ENCODE measurements at places on chromosomes 11 and 22.

- DNase-seq = no peak
These were observed 113.4 kb upstream of the RRM1 start for GRCh38 chr11:3981084-3981633.

GRCh38 chr11:69267395-69267805 lies 26.6 kb upstream of the MYEOV start:
- DNase-seq = no peak

- no peak for DNase-seq
These were observed 706.9 kb upstream of the LUZP2 start for GRCh38 chr11:23789938-23790371.

DNA sequence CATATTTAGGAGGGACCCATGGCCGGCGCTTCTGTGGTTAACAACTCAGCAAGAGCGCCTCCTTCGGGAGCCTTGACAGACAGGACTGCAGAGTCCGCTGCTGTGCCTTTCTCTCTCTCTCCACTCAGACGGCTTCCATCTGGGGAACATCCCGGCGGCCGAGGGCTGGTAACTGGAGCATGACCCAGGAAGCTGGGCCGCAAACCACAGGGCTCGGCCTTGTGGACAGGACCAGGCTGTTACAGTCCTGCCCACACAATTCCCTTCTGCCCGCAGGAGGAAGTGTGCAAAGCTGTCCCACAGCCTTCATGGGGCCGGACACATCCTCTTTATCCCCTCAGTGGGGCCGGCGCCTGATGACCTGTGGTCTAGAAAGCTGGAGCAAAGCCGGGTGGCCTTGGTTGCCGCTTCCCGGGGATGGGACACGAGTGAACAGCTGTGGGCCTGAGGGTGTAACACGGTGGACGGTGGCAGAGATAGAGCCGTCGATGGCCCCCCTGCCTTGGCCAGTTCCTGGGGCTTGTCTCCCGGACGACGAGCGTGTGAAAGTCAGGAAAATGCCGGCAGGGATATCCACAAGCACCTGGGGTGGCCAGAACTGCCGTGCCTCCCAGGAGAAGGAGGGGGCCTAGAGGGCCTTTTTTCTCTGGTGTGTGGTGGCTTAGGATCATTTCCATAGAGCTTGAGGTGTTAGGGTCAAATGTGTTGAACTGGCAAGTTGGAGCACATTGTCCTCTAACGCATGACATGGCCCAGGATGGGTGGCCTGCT lies 50.1 kb downstream of the FBLN1 start:
- DNase-seq = no peak

GRCh38 chr11:33636104-33636503 lies 64.5 kb downstream of the C11orf91 start:
- no peak for DNase-seq

DNA sequence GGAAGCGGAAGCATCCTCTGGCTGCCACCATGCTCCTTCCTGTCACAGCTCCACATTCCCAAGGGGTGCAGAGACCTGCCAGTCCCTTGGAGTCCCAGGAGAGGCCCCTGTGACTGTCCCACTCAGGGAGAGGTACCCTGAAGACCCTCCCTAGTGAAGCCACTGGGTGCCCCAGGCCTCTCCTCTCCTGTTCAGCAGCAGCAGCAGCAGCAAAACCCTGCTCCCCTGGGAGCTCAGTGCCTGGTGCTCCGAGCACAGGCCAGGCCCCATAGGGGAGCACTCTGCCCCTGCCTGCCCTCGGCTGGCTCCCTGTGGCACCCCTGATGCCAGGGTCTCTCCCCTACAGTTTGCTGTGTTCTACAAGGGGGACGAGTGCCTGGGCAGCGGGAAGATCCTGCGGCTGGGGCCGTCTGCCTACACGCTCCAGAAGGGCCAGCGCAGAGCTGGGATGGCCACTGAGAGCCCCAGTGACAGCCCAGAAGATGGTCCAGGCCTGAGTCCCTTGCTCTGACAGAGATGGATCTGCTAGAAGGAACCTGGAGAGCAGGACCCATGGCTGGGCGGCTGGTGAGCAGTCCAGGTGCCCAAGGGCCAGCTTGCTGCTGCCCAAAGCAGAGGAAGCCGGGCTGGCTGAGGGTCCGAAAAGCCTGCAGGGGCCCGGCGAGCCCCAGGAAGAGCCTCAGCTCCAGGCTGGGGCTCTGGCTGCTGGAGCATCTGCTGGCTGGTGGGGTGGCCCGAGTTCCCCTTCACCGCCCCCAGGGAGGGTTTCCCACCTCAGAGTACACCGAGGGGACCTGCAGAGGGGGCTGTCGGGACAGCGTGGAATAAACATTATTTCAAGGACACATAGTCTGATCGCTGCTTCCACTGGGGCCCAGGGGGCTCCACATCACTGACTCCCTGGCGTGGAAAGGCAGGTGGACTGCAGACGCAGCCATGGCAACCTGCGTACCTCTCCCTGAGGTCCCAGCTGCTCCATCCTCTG lies 21.3 kb downstream of the TRMU start:
- DNase-seq = no peak

GRCh38 chr11:13000721-13001120 lies 8.4 kb upstream of the RASSF10 start:
- no peak for DNase-seq

DNA sequence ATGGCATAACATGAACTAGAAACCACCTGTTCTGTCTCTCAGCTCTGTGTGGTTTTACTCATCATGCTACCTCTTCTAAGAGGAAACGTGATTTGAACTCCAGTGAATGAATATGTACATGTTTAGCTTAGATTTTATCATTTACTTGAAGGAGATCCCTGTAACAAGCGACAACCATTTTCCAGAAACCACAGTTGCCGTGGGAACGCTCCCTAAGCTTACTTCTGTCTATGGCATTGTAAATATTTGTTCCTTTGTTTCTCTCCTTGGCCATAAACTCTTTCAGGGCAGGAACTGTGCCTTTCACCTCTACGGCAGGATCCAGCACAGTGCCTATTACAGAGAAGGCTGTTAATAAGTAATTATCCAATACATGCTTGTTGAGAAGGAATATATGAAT lies 17.1 kb upstream of the TPH1 start:
- DNase-seq = no peak

GRCh38 chr11:69367211-69367964 lies 73.4 kb downstream of the MYEOV start:
- DNase-seq = no peak
